Mesenchymal stem cell (in vitro differentiated cells and primary cell): ENCODE measurements at places on chromosomes 16 and 17.

- no peaks in the 10 kb centered on the region for H3K27me3 ChIP-seq
- no peak overlapping the region for H3K4me3 ChIP-seq
- H3K4me1 ChIP-seq: peaks cover 27% of the 10 kb centered on the region
- no peak for DNase-seq
Measured at GRCh38 chr17:17077101-17077500, 34.8 kb downstream of the MPRIP start.

DNA sequence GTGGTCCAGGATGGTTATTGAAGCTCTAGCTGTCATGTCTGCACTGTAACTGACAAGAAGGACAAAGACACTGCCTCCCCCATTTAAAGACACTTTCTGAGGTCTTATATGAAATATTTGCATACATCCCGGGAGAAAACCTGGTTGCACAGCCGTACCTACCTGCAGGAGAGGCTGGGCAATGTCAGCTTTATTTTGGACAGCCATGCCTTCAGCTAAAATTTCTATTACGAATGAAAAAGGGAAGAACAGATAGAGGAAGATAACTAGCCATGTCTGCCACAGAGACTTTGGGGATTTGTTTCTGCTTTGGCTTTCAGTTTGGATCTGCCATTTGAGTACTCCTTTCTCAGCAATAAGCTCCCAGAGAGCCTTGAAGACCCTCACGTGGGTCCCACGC lies 19.0 kb downstream of the SLC7A6 start:
- no peak overlapping the region for H3K27ac ChIP-seq
- H3K27me3 ChIP-seq: no peaks in the 10 kb centered on the region
- H3K4me1 ChIP-seq: peaks cover 8% of the 10 kb centered on the region
- H3K4me3 ChIP-seq: no peak overlapping the region
- no peak for DNase-seq
- H3K36me3 ChIP-seq: peaks cover 46% of the 10 kb centered on the region

- peaks cover 45% of the 10 kb centered on the region for H3K4me1 ChIP-seq
- peak overlapping the region; percentile 1 for H3K27ac ChIP-seq
- DNase-seq: no peak
- peaks cover 31% of the 10 kb centered on the region for H3K36me3 ChIP-seq
- no peak overlapping the region for H3K4me3 ChIP-seq
Measured at GRCh38 chr16:84597931-84598351, 19.9 kb downstream of the COTL1 start.

DNA sequence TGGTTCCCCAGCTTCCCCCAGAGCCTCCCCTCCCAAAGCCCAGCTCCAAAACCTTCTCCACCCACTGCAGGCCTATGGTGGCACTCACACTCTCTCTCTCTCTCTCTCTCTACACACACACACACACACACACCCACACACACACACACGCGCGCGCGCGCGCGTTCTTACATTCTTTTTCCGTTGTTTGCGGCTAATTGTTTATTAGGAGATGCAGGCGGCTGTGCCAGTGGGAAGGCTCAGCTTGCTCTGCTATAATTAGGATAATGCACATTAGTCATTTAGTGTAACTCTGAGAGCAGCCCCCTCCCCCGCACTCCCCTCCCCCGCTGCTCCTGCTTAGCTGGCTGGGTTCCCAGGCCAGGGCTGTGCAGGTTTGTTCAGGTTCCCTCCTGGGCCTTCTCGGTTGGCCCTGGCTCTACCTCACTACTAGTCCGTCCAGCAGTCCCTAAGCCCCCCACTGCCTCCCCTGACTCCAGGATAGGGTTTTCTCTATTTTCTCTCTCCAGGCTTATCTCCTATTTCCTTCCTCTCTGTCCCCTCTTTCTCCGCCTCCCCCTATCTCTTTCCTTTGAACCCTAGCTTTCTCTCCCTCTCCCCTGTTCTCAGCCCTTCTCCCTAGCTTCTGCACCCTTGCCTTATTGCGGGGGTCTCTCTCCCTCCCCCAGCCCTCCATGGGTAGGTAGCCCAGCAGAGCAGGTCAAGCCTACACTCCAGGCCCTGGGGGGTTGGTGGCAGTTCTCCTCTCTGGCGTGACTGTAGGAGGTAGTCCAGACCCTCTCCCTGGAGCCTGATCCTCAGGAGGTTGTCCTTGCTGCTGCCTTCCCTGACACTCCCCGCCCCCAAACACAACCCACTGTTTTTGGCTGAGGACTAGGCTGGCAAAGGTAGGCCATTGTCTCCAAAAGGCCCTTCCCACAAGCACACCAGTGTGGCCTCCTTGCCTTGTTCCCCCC lies 34.0 kb downstream of the TMEM132E start:
- H3K4me1 ChIP-seq: no peaks in the 10 kb centered on the region
- H3K27me3 ChIP-seq: peaks cover 9% of the 10 kb centered on the region
- H3K27ac ChIP-seq: no peak overlapping the region
- DNase-seq: no peak
- no peaks in the 10 kb centered on the region for H3K36me3 ChIP-seq

DNA sequence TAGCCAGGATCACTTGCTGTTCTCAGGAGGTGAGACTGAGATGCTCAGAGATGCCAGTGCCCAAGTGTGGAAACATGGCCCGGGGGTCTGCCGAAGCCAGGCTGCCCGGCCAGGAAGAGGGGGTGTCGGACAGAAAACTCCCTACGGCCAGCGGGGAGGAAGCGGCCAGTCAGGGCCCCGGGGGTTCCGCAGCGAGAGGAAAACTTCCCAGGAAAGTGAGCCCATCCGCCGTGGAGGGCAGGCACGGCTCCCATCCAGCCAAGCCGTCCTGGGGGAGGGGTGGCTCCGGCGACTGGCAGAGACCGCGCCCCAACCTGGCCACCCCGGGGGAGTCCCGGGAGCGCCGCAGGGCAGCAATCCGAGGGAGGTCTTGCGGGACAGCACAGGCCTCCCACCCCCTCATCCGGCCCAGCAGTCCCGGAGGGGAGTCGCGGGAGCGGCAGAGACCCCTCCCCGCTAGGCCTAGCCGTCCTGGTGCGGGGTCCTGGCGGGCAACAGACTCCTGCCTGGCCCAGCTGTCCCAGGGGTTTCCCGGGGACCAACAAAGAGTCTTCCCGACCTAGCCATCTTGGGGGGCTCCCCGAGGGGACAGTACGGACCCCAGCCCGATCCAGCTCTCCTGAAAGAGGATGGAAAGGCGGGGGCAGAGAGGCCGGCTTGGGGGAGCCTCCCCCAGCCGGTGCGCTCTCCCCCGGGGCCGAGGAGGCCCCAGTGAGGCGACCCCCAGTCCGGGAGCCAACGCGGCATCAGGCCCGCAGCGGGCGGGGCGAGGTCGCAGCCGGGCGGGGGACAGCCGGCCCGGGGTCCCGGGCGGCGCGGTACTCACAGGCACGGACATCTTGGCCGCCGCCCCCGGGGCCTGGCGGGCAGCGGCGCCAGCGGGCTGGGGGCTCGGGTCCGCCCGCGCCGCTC lies 13.8 kb upstream of the BCAR1 start:
- DNase-seq: peak; percentile 23
- peak overlapping the region; percentile 88 for H3K27ac ChIP-seq
- H3K27me3 ChIP-seq: no peaks in the 10 kb centered on the region
- peak overlapping the region; percentile 89 for H3K4me3 ChIP-seq
- peaks cover 60% of the 10 kb centered on the region for H3K4me1 ChIP-seq
- H3K36me3 ChIP-seq: peaks cover 33% of the 10 kb centered on the region

- no peak overlapping the region for H3K27ac ChIP-seq
- H3K4me1 ChIP-seq: peaks cover 10% of the 10 kb centered on the region
- no peaks in the 10 kb centered on the region for H3K27me3 ChIP-seq
- H3K4me3 ChIP-seq: no peak overlapping the region
Measured at GRCh38 chr17:50899005-50899460, 32.9 kb upstream of the TOB1 start.

DNA sequence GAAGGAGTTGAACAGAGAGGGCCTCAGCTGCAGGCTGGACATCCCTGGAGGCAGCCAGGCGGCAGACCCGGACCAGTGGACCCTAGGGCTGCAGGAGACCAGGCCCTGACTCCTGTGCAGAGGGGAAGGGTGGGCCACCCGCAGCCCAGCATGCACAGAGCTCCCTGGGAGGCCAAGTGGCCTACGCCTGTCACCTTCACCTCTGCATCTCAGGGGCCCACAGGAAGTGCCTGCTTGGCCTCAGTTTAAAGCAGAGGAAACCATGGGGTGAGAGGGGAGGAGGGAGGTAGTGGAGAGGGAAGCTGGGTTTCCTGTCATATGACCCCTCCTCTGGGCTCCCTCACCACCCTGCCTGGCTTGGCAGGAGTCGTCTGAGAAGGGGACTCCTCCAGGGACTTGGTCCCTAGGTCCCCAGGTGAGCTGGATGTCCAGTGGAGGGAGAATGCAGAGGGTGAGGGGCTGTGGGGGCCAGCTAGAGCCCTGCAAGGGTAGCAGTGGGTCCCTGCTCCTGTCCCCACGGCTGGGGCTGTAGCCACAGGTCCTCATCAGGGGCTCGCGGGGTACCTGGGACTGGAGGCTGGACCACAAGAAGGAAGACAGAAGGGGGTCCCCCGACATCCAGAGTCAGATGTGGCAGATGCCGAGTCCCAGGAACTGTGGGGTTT lies at the start of gene TMC8:
TSS of gene TMC8 (plus strand) at position 335 of the 665 bp plus-strand sequence. CDS start 818 bp downstream, outside the sequence.
- H3K4me3 ChIP-seq: no peak within 1 kb of the TSS
- no peaks in the 10 kb centered on the region for H3K36me3 ChIP-seq
- peaks cover 8% of the 10 kb centered on the region for H3K27me3 ChIP-seq
- no peak for DNase-seq

- peak overlapping the region; percentile 98 for H3K27ac ChIP-seq
- H3K4me3 ChIP-seq: no peak overlapping the region
- H3K4me1 ChIP-seq: peaks cover 76% of the 10 kb centered on the region
Measured at GRCh38 chr16:75254359-75254837, 3.0 kb upstream of the BCAR1 start.

GRCh38 chr16:30566531-30566930 lies 5.0 kb downstream of the ZNF688 start:
- no peak overlapping the region for H3K27ac ChIP-seq
- no peaks in the 10 kb centered on the region for H3K27me3 ChIP-seq
- H3K4me1 ChIP-seq: peaks cover 8% of the 10 kb centered on the region
- H3K4me3 ChIP-seq: no peak overlapping the region
- peaks cover 9% of the 10 kb centered on the region for H3K36me3 ChIP-seq
